ENCODE measurements at places on chromosomes 3 and 15. TPM values are rescaled to one million over a fixed set of nuclear protein-coding genes. Genes with fewer than 3 reads are reported as not detected.
A peak's percentile ranks its signal among the peaks of the same experiment; 100 is the strongest.

The TERC gene
- total RNA-seq: 68.1 TPM

The SH2D7 gene
- not detected for total RNA-seq

The GSK3B gene
- 47.9 TPM for total RNA-seq

The SORD gene
- total RNA-seq: 38.8 TPM

The CPLX3 gene
- total RNA-seq: not detected

The EFCC1 gene
- 0.27 TPM for total RNA-seq

The ISG20 gene
- total RNA-seq: 20.9 TPM

The A4GNT gene
- total RNA-seq: not detected

The CCR9 gene
- not detected for total RNA-seq

The GJD2 gene
- not detected for total RNA-seq

- DNase-seq: no peak
Measured at GRCh38 chr3:147744967-147745366, 335.8 kb downstream of the ZIC1 start.

GRCh38 chr3:155308831-155309230 is 15.3 kb upstream of the STRIT1 start:
- DNase-seq: no peak

DNA sequence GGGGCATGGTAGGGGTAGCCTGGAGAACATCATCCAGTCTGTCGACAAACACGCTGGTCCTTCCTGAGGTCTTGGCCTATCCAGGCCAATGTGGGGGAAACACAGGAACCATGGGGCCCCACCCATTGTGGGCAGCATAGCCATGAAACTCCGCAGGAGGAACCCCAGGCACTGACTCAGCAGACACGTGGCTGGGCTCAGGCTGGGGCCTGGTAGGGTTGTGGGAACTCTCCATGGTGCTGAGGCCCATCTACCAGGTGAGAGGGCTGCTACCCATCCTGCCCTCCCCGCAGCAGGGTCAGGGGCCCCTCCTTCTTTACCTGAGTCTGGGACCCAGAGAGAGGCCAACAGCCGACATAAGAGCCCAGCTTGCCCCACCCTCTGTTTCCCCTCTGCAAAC is 22.6 kb upstream of the CACNA2D2 start:
- DNase-seq: peak; percentile 29

DNA sequence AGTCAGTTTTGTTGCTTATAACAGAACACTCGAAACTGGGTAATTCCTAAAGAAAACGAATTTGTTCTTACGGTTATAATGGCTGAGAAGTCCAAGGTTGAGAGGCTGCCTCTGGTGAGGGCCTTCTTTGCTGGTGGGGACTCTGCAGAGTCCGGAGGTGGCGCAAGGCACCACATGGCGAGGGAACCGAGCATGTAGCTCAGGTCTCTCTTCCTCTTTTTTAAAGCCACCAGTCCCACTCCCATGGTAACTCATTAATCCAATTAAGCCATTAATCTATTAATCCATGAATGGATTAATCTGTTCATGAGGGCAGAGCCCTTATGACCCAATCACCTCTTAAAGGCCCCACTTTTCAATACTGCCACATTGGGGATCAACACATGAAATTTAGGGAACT is 50.0 kb downstream of the ROPN1B start:
- no peak for DNase-seq

DNA sequence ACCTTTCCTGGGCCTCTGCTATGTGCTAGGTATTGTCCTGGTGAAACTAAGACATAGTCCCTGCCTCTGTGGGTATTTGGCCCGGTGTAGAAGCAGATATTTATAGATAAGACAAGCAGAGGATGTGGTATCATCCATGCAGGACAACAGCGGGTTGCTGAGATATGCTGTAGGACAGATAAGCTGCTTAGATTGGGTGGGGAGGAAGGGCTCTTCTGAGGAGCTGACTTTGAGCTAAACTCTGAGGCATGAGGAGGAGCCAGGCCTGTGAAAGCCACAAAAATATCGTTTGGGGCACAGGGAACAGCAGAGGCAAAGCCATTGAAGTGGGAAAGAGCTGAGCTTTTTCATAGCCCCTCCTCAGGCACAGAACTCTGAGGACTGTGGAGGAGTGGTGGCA is 492.5 kb upstream of the CFAP20DC start:
- DNase-seq: no peak

- no peak for DNase-seq
Measured at GRCh38 chr3:52036829-52037228, 19.5 kb downstream of the DUSP7 start.

DNA sequence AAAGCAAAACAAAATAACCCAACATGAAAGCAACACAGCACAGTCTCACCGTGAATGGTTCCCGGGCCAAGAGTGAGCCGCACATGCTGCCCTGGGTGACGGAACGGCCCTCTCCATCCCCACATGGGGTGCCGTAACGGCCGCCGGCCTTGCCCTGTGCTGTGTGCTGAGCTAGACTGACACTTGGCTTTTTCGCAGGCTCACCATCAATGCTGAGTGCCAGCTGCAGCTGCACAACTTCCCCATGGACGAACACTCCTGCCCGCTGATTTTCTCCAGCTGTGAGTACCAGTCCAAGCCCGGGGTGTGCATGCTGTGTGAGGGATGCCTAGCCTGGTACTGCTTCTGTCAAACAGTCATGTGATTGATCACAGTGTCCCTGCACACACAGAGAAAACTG is 357.6 kb downstream of the GABRG3 start:
- no peak for DNase-seq

- no peak for DNase-seq
Measured at GRCh38 chr3:178073366-178073765, 462.9 kb upstream of the KCNMB2 start.

DNA sequence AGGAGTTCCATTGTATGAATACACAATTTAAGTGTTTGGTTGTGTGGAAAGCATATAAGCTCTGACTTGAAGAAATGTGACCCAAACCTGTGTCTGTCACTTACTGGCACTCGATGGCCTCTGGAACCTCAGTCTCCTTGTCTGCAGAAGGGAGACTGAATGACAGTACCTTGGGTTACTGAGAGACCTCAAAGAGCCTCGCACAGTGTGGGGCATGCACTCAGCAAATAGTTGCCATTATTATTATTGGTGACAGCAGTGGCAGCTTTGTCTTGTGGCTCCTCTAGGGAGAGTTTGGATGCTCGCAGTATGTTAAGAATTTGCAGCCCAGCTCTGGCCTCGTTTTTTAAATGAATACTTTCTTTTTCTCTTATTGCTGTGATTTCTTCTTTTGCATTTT is 43.4 kb downstream of the EEFSEC start:
- DNase-seq: no peak

DNA sequence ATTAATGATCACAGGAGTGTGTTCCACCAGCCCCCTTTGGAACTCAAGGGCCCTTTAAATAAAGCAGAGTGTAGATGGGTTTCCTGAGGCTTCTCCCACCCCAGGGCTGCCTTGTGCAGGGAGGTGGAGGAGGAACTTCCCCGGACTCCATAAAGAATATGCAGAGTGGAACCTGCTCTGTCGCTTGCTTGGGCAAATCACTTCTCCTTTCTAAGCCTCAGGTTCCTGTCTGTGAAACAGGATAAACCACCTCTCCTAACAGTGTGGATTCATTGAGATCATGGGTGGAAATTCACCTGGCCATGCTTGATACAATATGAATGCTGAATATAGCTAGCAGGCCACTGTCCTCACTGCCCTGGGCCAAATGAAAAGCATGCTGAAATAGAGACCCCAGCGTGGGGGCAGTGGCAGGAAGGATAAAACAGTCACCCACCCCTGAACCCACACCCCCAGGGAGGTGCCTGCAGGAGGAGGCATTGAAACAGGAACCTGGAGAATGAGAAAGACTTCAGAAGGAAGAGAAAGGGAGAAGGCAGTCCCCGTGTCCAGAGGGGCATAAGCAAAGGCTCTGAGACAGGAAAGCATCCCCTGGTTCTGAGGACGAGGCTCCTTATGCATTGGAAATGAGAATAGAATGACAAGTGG is 41.1 kb upstream of the CHRNB4 start:
- DNase-seq: no peak

GRCh38 chr15:67108122-67108961 is 42.9 kb downstream of the SMAD3 start:
- no peak for DNase-seq

- DNase-seq: no peak
Measured at GRCh38 chr3:151751161-151751560, 17.4 kb downstream of the AADACL2 start.

DNA sequence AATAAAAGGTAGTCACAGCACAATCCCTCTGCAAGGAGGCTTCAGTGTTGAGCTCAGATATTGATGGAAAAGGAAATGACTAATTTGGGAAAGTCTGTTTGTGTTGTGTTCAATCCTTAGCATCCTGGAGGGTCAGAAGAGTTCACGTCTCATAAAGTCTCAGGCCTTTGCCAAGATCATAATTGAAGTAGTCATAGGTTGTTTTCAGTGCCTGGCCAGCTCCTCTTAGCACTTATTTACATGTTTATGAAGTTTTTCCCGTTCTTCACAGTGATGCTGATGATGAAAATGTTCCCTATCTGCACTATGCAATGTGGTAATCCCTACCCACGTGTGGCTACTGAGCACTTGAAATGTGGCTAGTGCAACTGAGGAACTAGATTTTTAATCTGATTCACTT is 61.6 kb upstream of the TGFBR2 start:
- peak; percentile 14 for DNase-seq

DNA sequence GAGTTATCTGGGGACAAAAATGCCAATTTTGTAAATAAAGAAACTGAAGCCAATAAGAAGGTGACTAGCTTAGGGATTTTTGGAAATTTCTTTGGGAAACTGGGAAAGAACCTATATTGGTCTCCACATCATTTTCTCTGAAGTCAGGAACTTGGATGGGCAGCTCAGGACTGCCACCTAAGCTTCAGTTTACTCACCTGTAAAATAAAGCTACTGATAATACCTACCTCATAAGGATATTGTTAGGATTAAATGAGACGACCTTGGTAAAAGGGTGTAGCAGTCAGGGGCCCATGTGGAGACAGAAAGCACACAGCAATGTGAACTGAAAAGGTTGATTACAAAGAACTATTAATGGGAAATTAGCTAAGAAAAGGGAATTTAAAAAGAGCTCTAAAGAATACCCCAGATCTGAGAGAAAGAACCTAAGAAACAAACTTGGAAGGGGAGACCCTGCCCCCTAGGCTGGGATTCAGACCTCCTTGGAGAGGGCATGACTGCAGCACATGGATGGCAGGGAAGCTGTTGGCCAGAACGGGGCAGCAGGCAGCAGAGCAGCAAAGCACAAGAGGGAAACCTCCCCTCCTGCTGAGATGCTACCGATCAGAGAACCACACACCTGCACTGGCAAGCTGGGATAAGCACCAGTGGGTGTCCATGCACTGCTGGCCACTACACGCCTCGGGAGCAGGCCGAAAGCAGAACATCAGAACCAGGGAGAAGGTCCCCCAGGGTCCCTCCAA is 83.7 kb upstream of the THBS1 start:
- no peak for DNase-seq

DNA sequence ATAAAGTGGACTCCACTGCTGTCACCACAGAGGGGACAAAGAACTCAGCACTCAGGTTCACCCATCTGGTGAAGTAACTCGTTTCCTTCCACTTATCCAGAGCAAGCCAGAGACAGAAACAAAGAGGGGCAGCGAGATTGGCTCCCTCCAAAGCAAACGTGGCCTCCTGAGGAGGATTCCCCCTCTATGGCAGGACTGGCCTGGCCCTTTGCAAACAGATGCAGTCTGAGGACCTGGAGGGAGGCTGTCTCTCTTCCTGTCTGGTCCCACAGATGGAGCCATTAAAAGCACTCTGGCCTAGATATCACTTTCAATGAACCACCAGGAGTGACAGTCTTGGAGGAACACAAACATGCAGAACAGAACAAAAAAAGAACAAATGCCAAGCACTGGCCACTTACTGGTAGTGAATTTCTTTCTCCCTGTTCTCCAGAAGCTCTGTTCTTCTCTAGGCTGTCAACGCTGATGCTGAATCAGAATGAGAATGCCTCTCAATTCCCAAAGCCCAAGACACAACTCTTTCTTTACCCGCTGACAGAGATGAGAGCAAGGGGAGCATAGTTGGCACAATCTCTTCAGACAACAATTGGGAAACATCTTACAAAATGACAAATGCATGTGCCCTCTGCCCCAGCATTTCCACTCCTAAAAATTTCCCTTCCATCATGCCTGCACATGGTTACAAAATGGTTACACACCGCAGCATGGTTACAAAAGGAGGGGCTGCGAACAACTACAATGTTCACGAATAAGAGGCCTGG is 14.3 kb downstream of the KLHL25 start:
- DNase-seq: no peak

DNA sequence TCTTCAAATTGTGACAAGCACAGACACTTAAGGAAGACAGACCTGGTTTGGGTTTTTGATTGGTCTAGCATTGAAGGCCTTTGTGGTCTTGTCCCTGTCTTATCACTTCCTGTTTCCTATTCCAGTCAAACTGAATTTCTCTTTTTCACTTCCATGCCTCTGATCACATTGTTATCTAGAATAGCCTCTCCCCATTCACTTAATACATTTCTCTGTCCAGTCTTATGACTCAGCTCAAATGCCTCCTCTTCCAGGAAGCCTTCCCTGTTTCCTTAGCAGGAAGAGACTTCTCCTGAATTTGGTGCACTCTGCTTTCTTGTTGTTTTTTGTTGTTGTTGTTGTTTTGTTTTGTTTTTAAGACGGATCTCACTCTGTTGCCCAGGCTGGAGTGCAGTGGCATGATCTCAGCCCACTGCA is 45.5 kb downstream of the LIMD1 start:
- no peak for DNase-seq

DNA sequence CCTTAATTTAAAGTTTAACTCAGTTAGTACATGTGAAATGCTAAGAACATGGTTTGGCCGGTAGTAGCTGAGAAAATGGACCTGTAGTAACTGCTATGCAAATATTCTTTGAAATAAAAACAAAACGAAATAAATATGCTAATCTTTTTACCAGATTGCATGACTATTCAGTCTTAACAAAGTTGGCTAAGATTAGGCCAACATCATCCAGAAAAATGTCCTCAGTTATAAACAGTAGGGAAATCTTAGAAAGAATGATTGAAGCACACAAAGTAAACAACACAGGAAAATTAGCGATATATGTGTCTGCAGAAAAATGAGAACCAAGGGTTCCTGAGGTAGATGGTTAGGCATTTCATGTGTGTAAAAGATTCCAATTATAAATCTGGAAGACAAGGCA is 832.1 kb downstream of the TUSC7 start:
- DNase-seq: no peak

- no peak for DNase-seq
Measured at GRCh38 chr15:32675466-32675865, 34.0 kb downstream of the SCG5 start.

GRCh38 chr15:101378879-101379278 is 83.8 kb upstream of the SNRPA1 start:
- DNase-seq: no peak
